ENCODE measurements at places on chromosomes 2 and 18. TPM values are rescaled to one million over a fixed set of nuclear protein-coding genes. Genes with fewer than 3 reads are reported as not detected.
A peak's percentile ranks its signal among the peaks of the same experiment; 100 is the strongest.

GRCh38 chr2:111226876-111227700 is 106.4 kb downstream of the BCL2L11 start:
- DNase-seq: no peak

DNA sequence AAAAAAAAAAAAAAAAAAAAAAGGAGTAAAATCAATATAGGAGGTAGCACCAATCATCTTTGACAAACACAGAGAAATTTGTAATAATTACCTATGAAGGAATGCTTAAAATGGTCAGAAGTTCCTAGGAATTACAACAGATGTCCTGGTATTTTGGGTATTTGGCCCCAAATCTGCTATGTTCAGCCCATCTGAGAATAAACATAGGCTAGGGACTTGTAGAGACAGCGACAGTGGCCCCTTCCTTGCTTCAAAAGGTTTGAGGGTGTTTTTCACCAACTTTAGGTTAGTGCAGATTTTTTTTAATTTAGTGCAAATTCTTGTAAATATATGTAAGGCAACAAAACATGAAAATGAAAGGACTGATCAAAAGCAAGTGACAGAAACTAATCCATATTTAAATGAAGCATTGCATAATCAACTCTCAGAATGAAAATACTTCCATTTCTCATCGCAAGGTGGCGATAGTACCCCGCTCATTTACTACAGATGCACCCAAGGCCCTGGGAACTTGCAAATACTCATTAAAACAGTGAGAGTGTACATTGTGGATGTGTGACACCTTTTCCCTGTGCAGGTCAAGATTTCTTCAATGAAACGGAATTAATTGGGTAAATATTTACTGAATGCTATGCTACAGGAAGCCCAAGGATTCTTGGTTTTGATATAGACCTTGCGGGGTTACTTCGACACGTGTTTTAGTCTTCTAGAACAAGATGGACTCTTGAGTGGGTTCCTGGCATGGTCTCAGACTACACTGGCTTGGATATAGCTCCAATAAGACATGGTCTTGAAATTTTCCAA is 44.6 kb downstream of the FAM124B start:
- DNase-seq: no peak

GRCh38 chr2:63078852-63079606 is 28.4 kb downstream of the OTX1 start:
- no peak for DNase-seq

GRCh38 chr2:74002505-74003421 is 18.1 kb downstream of the TET3 start:
- DNase-seq: peak; percentile 88

DNA sequence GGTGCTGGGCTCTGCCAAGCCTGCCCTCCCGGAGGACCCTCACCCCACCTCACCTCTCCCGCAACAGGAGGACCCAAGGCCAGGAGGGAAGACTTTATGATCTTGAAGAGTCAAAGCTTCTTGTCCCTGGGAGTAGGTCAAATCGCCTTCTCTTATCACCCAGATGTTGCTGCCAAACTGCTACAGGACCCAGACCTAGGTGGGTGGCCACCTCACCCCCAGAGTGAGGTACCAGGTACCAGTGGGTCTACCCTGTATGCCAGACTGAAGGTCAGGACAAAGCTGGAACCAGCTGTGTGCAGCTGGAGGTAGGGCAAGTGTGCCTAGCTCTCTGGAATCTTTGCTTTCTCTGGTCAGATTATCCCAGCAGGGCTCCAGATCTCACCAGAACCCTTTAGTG is 197.2 kb downstream of the ZFP36L2 start:
- DNase-seq: no peak

GRCh38 chr2:78768016-78768415 is 257.5 kb upstream of the REG3G start:
- DNase-seq: no peak

- peak; percentile 46 for DNase-seq
These were observed 27.2 kb upstream of the PDIA6 start for GRCh38 chr2:10839813-10840212.

NXPH2 gene
- polyA plus RNA-seq: not detected
